NCI-H1930 (cell line): ENCODE measurements at places on chromosomes 7 and 10.

DNA sequence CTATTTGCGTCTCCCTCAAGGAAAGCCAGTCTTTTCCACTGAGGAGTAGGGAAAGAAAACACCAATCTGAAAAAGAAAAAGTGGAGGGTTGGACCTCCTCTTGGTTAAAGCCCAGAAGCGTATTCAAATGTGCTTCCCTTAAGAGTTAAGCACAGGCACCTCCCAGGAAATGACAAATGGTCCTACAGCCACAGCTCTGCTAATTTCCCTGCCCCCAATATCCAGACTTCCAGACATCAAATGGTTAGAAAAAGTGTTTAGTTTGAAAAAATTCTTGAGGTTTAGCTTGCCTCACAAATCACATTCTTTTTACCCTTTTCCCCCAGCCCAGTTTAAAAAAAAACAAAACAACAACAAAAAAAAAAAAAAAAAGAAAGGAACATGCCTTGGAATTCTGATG is 19.0 kb upstream of the COL1A2 start:
- no peak for DNase-seq

DNA sequence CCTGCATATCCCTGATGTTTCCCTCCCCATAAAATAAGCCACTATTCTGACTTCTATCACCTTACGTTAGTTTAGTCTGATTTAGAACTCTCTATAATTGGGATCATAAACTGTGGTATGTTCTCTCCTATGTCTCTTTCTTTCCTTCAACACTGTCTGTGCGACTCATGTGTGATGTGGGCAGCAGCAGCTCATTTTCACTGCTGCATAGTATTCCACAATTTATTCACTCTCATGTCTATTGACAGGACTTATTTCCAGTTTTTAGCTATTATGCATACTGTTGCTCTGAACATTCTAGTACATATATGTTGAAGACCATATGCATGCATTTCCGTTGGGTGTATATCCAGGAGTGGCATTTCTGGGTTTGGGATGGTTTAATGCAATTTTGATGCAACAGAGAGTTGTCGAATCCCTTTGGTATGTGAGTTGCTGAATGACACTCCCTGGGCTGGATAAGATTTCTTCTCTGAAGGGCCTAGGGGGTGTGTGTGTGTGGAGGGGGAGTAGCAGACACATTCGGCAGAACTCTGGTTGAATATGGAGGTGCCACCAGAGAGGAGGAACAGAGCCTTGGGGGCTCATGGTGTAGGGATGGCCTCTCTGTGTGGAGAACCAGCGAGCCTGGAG is 87.8 kb upstream of the PCBD1 start:
- no peak for DNase-seq

DNA sequence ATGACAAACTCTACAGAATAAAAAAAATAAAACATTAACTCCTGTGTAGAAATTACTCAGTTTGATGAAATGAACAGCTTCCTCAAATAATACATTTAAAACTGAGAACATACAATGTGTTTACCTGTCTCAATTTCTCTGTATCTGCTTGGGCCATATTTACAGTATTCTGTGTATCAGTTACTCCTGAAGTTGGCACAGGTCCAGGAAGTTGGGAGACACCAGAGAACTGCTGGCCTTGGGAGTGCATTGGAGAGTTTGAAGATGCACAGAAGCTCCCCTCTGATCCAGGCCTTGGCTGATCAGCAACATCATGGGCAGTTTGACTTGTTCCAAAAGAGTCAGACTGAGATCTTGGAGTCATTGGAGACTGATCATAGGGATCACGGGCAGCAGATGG is 155.1 kb downstream of the GALNT11 start:
- DNase-seq = no peak

DNA sequence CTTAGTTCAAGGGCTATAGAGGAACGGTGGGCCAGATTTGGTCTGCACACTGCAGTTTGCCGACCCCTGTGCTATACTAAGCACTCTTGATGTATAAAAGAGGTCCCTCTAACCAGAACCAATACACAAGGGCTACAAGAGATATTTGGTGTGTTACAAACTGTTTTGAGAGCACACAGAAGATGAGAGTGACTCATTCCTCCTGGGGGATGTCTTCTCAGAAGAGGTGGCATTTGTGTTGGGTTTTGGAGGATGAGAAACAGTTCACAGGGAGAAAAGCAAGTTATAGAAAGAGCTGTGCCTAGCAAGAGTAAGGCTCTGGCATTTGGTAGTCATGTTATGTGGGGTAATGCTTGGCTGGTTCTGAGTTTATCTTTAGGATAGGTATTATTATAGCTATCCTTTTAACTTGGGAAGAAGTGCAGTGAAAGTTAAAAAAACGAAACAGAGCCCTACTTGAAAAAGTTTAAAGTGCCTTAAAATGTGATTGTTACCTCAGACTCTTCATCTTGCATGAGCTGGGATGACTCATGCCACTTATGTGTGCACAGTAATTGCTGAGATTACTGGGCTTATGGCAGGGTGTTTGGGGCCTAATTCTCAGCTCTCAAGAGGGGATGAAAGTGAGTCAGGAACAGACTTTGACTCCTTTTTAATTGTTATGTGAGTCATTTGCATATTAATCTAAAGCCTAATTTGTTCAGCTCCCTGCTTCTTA is 160.4 kb downstream of the KIF20B start:
- no peak for DNase-seq

GRCh38 chr7:99943641-99944496 is 14.4 kb upstream of the GJC3 start:
- DNase-seq = no peak

DNA sequence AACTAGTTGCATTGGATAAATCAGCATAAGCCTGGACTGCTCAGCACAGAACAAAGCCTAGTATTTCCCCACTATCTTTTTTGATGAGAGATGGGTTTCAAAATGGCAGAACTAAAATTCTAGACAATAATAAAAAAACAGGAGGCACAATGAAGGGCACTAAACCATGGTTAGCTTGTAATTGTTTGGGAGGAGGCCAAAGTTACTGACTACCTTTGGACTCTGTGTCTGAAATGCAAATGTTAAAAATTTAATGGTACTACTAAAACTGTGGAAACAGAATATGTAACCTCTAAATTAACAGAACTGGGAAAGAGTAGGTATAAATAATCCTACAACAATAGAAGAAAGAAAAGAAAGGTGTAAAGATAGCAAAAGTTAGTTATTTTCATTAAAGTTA is 13.0 kb downstream of the ADAM12 start:
- DNase-seq = no peak

GRCh38 chr10:121417298-121417697 is 180.9 kb downstream of the FGFR2 start:
- no peak for DNase-seq

DNA sequence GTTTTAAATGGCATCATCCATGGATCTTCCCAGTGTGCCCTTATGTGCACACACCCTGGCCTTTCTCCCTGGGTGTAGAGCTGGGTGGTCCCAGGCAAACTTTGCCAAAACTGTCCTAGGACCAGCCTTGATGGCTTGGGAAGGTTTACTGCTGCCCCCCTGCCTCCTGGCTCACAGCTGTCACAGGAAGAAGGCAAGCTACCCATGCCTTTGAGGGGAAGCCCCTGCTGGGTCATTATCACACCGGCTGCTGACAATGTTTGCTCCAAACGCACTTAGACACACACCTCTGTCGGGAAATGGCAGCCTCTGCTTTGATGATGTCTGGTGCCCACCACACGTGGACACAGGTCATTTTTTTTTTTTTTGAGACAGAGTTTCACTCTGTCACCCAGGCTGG is 25.2 kb upstream of the FIGNL1 start:
- no peak for DNase-seq

- DNase-seq = no peak
Measured at GRCh38 chr10:124701881-124702656, 42.1 kb downstream of the FAM53B start.

DNA sequence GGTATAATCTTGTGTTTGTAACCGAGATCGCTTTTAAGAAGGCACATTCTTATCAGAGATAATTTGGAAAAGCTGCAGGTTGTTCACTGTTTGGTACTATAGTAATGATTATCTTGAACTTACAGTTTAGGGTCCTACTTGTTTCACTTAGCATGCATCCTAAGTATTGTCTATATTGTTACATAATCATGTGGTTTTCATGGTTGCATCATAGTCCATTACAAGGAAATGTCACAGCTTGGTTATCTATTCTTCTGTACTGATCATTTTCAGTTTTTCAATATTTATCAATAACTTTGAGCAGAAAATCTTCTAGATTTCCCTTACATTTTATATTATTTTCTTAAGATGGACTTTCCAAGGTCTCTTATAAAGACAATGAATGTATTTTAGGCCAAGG is 116.3 kb downstream of the PLPP4 start:
- DNase-seq = no peak

DNA sequence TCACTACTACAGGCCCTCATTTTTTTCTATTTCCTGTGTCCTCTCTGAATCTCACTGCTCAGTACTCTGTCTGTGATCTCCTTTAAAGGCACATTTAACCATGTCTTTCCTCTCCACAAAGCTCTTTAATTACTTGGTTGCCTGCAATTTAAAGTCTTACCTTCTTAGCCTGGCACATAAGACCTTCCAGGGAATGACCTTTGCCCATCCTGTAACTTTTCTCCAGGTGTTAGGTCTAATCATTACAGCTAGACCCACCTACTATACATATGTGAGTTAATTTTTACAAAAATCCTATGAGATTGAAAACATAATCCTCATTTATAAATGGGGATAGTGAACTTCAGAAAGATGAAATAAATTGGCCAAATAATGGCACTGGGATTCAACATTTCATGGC is 244.1 kb upstream of the RHOBTB1 start:
- DNase-seq = no peak

GRCh38 chr10:5078547-5079180 is 15.6 kb upstream of the AKR1C3 start:
- no peak for DNase-seq

DNA sequence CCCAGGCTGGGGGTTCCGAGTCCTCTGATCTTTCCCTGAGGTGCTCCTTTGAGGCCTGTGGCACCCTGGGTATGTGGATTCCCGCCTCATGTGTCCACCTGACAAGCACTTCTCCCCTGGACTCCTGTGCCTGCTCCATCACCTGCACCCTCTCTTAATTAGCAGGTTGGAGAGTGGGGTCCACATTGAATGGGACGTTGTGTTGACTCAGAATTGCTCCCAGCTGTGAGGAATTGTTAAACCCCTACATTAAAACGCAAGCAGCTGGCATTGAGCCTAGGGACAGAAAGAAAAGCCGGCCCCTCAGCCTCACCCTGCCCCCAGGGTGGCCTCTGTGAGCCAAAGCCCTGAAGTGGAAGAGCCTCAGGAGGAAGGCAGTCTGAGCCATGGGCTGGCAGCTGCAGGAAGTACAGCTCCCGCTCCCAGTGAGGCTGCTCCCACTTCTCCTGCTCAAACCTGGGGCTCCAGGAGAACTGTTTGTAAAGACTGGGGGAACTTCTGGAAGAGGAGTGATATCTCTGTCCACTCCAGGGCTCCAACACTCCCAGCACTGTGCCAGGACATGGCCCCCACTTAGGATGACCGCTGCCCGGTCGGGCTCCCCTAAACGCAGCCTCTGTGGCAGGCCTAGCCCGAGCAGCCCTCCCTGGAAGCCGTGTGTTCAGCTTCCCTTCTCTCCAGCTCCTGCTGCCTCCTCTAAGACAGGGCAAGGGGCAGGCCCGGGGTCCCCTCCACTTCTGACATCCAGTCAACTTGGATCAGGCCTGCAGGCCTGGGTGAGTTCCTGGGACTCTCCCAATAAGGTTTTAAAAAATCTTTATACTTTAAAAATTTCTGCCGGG is 1.8 kb upstream of the OPN4 start:
- DNase-seq = no peak

DNA sequence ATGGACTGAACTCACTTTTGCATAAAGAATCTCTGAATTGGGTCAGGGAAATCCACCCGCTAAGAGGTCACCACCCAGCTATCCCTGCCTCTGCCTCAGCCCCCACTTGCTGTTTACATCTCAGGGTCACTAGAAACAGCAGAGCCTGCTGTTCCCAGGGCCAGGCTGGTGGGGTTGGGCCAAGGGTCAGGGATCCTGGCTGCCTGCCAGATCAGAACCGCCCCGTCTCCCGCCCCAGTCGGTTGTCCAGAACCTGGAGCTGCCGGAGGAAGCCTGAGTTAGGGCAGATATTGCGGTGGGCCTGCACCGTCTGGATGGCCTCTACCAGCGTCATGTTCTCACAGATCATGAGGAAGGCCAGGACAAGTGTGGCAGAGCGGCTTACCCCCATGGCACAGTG is 17.0 kb upstream of the SAMD8 start:
- DNase-seq = no peak

GRCh38 chr7:137454767-137455166 is 111.2 kb upstream of the PTN start:
- no peak for DNase-seq

DNA sequence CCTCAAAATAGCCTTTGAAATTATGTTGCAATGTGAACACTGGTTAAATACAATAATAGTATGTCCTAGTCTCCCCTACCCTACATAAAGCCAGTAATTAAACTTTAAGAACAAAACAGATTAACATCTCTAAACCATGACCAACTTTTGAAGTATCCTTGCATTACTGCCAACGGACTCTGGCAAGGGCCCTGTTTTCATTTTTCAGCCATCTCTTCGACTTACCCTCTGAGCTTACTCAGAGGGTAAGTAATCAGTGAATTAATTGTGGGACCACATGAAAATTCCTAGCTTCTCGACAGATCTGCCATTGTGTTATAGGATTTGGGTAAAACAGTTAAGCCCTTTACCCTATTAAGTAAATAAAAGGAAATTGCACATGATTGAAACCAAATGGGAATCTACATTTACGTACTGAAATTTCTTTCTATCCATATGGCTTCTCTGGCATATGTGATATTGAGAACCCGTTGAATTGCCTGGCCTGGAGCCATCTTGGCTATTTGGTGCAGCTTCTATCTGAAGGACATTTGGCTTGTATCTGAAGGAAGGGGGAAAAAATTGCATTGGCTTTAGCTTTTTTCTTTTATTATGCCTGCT is 39.6 kb downstream of the DYNC1I1 start:
- peak; percentile 36 for DNase-seq

DNA sequence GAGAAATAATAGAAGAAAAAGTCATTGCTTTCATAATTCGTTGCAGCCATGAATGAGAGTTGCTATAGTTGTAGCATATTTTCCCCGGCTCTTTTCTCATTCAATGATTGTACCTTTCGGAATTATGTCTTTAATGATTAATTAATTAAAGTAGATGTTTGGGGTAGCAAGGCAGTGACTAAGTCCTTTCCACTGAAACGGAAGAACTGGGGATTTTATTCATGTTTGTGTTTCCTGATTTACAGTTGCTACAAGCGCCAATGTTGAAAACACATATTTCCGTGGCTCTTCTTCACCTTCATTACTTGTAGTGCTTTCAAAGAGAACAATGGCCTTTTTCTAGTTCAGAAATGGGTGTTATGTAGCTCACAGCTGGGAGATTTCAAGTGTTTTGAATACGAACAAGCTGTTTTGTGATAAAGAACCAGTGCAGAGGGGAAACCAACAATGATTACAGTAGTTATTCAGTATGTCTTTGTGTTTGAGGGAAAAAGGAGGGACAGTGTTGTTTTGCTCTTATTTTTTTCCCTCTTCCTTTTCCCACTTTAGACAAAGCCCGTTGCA is 153.5 kb downstream of the NSUN6 start:
- no peak for DNase-seq

- no peak for DNase-seq
Measured at GRCh38 chr10:88537322-88537721, 45.8 kb downstream of the RNLS start.

GRCh38 chr10:89887406-89887805 is 186.0 kb downstream of the KIF20B start:
- DNase-seq = no peak

GRCh38 chr10:58971796-58972491 is 204.5 kb upstream of the PHYHIPL start:
- no peak for DNase-seq
